ENCODE measurements at places on chromosomes 12 and 14. TPM values are rescaled to one million over a fixed set of nuclear protein-coding genes. Genes with fewer than 3 reads are reported as not detected.

AQP6 gene
- not detected for total RNA-seq

TSPAN9 gene
- 65.0 TPM for total RNA-seq

KLRC4 gene
- not detected for total RNA-seq

RNASE1 gene
- 75.5 TPM for total RNA-seq

DCN gene
- 1.4 TPM for total RNA-seq

KLRB1 gene
- not detected for total RNA-seq

POLE gene
- total RNA-seq = 27.6 TPM

TSHR gene
- total RNA-seq = not detected

AEBP2 gene
- total RNA-seq = 21.2 TPM

CCDC197 gene
- not detected for total RNA-seq

CLEC9A gene
- not detected for total RNA-seq

TPH2 gene
- total RNA-seq = 0.14 TPM

NOS1 gene
- 0.04 TPM for total RNA-seq

LMNTD1 gene
- total RNA-seq = not detected

LRRK2 gene
- total RNA-seq = 3.8 TPM

LHX5 gene
- not detected for total RNA-seq

ATP5F1B gene
- total RNA-seq = 660 TPM

YY1 gene
- total RNA-seq = 65.0 TPM

DPY19L2 gene
- total RNA-seq = 0.20 TPM

CRIP1 gene
- total RNA-seq = 1.4 TPM

GLS2 gene
- total RNA-seq = 0.26 TPM

ACSS3 gene
- total RNA-seq = not detected

ZNF84 gene
- 18.7 TPM for total RNA-seq

KRT83 gene
- total RNA-seq = not detected

ERG28 gene
- 5.9 TPM for total RNA-seq

ACOT6 gene
- not detected for total RNA-seq

B3GNT4 gene
- 0.04 TPM for total RNA-seq

Measured in pulmonary artery endothelial cell (primary cell).